ENCODE measurements at places on chromosomes 2 and 18.

DNA sequence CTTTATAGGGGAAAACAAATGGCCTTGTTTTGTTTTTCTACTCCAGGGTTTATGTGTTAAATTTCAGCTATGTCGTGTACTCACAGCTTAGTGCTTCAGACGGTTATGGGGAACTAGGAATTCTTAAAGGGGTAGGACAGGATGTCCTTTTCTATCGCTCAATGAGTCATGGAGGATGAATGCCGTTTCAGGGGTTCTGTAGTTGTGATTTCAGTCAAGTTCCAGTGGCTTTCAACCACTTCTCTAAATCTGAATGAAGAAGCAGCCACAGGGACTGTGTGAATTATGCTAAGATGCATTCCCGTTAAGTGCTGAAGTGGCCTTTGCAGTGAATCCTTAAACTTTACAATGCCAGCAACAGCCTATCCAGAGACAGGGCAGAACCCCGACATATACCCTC is 1231.7 kb upstream of the ZEB2 start:
- DNase-seq, result no peak

DNA sequence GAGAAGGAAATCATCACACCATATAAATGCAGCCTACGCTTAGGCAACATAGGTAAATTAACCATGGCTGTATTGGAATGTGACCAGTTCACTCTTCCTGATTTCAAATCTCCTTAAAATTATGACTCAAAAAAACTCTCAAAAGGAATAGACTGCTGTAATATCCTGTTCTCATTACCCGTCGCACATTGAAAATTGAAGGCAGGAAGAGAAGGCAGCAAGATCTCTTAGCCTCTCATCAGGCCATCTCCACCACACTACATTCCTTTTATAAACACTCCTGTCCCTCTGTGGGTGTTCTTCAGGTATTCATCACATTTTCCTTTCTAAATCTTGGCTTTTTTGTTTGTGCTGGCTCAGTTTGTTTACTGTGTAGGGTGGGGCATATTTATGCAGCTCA is 83.2 kb downstream of the PPP1R1C start:
- no peak for DNase-seq

DNA sequence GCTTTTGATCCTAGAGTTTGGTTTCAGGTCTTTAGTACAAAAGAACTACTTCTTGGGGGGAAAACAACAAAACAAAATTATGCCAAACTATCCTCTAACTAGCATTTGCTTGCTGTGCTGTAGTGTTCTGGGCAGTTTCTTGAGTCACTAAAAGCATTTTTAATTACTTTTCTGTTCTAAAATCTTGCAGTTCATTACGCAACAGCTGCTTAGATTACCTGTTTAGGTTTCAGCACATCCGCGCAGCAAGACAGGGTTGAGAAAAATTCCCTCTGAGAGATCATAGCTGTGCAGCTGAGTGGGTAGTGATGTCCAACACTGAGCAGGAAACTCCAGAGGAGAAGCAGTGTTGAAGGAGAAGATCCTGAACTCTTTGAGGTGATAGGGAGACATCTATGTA is 9.0 kb downstream of the DAW1 start:
- no peak for DNase-seq

DNA sequence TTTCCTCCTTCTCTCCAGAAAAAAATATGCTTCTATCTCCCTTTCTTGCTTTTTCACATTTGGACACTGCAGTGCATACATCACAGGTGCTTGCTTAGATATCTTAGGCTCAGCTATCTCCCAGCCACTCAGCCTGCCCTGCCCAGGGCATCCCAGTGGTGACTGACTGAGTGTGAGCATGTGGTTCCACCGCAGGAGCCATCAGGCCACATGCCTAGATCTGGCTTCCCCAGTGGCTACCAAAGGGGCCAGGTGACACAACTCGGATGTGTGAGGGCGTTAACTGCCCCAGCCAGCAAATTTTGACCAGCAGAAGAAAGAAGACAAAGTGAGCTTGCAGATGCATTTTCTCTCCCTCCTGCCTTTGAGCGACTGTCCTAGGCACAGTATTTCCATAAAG is 25.5 kb downstream of the SP5 start:
- DNase-seq, result no peak

GRCh38 chr2:122867941-122868340 is 1112.5 kb downstream of the TSN start:
- DNase-seq, result no peak

DNA sequence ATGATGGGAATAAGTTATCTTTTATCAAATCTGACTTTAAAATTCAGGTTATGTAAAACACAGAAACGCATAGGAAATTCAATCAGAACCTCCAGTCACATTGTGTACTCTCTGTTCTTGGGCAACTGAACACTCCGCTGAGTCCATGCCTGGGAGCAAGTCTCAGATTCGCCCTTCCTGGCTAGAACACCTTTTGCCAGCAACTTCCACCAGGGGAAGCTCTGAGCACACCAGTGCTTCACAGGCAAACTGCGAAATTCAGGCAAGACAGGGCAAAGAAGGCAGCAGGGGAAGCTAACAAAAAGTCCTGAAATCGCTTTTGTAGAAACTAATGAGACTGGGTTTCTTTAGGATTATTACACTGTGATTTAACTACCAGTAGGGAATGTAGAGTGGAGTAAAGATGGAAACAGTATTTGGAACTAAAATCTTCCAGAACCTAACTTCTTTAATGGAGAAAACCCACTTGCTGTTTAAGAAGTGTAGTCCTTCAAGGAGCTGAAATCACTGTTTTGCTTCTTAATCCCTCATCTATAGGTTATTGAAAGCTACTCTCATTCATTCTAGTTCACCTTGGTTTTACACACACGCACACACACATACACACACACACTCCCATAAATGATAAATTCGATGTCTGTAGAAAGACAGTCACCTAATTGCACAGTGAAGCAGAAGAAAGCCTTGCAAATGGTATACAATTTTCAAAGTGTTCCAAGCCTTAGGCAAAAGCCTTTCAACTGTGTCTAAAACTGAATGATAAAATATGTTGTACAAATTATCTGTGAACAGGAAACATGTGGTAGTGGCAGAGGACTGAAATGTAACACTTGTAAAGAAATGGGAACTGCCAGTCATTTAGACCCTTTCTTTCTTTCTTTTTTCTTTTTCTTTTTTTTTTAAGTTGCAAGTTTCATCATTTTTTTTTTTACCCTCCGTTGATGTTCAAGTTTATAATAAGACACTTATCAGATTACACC is 214.5 kb downstream of the TMEM182 start:
- DNase-seq, result peak; percentile 22

DNA sequence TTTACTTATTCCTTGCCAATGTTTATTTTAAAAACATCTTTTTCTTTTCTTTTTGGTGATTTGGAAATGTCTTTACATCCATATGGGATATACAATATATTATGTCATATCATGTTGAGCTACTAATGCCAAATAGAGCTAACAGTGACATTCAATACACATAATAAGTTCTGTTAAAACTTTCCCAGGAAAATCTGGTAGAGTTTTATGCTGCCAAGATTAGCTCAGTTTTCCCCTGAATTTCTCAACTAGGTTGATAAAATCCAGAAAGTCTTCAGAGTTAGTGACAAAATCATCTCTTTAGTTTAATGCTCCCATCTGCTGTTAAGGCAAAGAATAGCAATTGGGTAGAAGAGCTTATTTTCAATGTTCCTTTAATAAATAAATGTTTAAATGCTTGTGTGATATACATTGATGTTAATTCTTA is 9.9 kb downstream of the COL3A1 start:
- DNase-seq, result peak; percentile 1

GRCh38 chr2:187586011-187586641 is 31.9 kb upstream of the TFPI start:
- no peak for DNase-seq

- DNase-seq, result no peak
These were observed 503.9 kb downstream of the PID1 start for GRCh38 chr2:228767196-228767595.

- no peak for DNase-seq
These were observed 833.8 kb upstream of the PIK3C3 start for GRCh38 chr18:41121116-41121826.

GRCh38 chr2:231115651-231116050 is 9.2 kb downstream of the HTR2B start:
- DNase-seq, result no peak

GRCh38 chr18:46264255-46264654 is 160.1 kb downstream of the HAUS1 start:
- no peak for DNase-seq

DNA sequence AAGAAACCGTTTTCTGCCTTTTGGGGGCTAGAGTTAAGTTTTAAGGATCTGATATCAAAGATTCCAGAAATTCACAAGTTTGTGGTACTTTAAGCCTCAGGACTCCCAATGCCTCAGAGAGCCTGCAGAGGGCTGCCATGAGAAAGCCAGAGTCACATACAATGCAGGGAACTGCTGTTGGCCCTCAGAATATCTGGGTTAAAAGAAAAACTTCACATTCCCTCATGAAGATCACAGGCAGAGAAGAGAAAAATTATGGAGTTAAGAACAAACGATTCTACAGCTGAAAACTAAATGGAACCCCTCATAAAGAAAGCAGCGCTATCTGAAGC is 39.5 kb downstream of the HDAC4 start:
- no peak for DNase-seq

All from NCI-H524 treated with DMSO at 0.1 percent for 48 hours (cell line).